ENCODE measurements at places on chromosomes 16 and 17.

- peak; percentile 12 for DNase-seq
Measured at GRCh38 chr17:64320613-64321553, 57.8 kb upstream of the TEX2 start.

DNA sequence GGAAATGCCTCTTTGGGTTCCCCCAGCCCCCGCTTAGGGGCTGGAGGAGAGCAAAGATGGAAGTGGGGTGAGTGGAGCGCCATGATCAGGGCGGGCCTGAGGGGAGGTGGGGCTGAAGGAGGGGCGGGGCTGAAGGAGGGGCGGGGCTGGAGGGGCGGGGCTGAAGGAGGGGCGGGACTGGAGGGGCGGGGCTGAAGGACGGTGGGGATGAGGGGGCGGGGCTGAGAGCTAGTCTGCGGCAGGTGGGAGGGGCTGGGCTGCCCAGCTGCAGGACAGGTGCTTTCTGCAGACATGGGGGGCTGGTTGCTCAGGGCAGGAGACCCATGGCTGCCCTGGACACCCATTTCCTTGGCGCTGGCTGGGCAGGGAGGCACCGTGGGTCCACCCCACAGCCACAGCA is 39.1 kb upstream of the PABPN1L start:
- DNase-seq, result no peak

DNA sequence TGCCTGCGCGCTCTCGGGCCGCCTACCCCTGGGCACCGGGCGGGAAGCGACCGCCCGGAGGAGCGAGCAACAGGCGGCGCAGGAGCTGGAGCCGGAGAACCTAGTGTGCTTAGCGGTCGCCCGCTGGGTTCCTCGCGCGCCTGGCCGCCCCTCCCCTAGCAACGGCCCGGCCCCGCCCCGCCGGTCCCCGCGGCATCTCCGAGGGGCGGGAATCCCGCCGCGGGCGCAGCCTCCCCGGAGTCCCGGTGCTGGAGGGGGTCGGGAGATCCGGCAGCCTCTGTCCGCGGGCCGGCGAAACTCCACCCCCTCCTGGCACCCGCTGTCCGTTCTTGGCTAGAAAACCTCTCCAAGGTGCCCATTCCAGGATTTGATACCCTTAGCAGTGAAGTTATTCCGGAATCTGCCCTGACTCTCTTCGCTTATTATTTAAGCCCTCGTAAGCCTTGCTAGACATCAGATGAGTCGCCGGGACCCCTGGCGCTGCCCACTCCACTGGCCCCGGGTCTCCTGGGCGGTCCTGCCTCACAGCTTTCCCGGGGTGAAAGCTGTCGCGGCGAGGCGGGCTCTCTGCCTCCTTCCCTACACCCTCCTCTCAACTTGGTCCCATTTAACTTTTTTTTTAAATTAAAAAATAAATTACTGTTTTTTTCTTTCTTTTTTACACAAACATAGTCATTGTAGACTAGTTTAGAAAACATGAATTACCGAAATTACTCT is at the start of gene RPRML:
TSS of gene RPRML (minus strand) at position 107 of the 717 bp plus-strand sequence. CDS start 246 bp downstream, outside the sequence.
- DNase-seq, result peak; percentile 29

GRCh38 chr17:58403311-58403710 is 14.0 kb downstream of the RNF43 start:
- no peak for DNase-seq

DNA sequence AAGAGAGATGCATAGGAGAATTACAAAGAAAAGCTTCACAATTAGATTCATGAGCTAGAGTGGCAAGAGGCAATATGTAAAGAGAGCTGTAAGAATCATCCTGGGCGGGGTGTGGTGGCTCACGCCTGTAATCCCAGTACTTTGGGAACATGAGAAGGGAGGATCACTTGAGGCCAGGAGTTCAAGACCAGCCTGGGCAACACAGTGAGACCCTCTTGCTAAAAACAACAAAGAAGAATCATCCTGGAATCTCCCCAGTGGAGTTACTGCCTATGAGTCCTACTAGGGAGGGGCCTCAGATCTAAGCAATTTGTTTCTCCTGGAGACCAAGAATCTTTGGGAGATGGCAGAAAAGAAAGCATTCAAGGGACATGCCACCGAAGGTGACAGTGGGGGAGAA is 119.1 kb downstream of the HIC1 start:
- DNase-seq, result no peak

DNA sequence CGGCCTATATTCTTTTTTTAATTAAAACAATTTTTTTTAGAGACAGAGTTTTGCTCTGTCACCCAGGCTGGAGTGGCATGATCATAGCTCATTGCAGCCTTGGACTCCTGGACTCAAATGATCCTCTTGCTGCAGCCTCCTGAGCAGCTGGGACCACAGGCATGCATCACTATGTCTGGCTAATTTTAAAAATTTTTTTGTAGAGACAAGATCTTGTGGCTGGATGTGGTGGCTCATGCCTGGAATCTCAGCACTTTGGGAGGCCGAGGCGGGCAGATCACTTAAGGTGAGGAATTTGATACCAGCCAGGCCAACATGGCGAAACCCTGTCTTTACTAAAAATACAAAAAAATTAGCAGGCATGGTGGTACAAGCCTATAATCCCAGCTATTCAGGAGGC is 54.8 kb upstream of the MSI2 start:
- DNase-seq, result no peak

DNA sequence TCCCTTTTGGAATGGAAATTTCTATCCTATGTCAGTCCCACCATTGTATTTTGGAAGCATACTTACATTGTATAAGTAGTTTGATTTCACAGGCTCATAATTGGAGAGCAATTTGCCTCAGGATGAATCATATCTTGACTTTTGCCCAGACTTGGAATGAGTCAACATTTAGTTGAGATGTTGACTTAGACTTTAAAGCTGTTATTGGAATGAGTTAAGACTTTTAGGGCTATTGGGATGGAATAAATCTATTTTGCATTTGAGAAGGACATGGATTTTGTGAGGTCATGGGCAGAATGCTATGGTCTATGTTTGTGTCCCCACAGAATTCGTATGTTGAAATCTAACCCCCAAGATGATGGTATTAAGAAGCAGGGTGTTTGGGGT is 12.2 kb upstream of the ZNF594 start:
- no peak for DNase-seq

DNA sequence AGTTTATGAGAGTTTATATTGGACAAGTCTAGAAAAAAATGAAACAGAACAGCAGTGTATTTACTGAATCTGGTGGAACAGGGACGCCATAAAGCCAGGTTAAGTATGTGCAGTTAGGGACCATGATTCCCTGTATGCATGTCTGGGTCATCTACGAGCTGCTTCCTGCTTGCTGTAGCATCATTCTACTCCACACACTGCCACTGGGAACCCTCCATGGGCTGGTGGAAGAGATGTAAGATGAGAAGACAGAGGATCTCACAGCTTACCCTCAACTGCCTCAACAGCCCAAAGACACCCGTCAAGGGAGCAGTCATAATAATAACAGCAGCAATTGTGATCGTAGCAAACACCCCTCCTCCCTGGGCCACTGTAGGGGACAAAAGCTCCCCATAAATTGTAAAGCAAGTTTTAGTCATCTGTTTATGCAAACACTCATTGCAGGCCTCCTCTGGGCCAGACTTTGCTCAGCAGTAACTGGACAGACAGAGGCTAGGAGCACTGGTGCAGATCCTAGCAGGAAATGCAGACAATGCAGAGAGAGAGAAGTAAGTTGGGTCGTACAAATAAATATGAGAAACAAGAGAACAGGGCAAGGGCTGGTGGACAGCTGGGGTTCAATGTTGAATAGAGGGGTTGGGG is 188.0 kb downstream of the SOX9 start:
- DNase-seq, result no peak

GRCh38 chr17:58759522-58759921 is 3.9 kb downstream of the PPM1E start:
- DNase-seq, result no peak

GRCh38 chr16:53817117-53817755 is 113.3 kb downstream of the FTO start:
- DNase-seq, result no peak

GRCh38 chr17:17830269-17830567 is 6.6 kb downstream of the SREBF1 start:
- no peak for DNase-seq

DNA sequence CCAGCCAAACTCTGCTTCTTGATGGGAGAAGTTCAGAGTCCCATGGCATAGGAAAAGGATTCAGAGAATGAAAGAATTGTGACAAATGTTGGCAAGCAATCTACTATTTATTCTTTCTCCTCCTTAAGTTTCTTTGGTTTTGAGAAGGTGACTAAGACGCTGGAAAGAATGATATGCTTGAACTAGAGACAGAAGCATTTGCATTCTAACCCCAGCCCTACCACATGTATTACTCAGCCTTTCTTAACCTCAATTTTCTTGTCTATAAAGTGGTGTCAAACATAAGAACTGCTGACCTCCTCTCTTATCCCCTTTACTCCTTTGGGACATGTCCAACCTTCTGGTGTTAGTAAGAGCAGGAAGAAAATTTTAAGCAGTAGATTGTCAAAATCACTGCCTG is 124.7 kb downstream of the HS3ST2 start:
- DNase-seq, result no peak

GRCh38 chr17:77297693-77298666 is 157.2 kb downstream of the SEC14L1 start:
- DNase-seq, result no peak

GRCh38 chr17:31918701-31919128 is 17.2 kb upstream of the UTP6 start:
- DNase-seq, result no peak

GRCh38 chr17:48181653-48182052 is 74.1 kb downstream of the SNX11 start:
- DNase-seq, result no peak

DNA sequence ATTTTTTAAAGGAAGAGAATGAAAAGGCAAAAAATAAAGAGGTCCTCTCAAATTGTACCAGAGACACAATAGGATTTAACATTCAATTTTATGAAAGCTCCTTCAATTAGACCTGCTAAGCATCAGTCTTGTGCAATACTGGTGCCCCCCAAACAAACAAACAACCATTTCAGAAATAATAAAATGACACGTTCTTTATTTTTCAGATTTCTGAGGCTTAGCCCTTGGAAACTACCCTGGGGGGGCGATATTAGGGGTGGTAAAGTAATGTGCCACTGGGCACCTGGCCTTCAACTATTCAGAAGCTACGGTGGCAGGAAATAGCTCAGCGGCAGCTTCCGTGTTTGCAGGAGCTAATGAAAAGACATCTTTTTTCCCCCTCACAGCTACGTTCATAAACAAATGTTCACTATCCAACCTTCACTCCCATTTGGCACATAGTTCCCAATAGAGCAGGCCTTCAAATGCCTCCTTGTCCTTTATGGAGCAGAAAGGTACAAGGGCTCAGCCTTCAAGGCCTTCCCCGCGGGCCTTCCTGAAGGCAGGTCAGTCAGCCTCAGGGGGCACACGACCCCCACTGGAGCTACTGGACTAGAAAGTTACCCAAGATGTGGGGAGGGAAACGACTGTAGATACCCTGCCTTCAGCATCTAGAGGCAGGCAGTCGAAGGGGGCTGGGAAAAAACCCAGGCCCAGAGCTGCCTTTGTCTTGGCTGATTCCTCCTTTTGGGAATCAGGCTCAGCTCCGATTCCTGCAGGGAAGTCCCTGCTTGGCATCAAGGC is 44.1 kb downstream of the TBX4 start:
- DNase-seq, result no peak

Measured in stimulated activated CD4-positive, alpha-beta T cell treated with anti-CD3 and anti-CD28 coated beads, Interleukin-1b, Interleukin-23, amount 100 ng/mL, for 4 hours (primary cell).